Activated CD4-positive, alpha-beta memory T cell treated with anti-CD3 and anti-CD28 coated beads, Interleukin-2, amount 10 ng/mL, durations not matched to agents 7 days and 5 days (primary cell): ENCODE measurements at places on chromosomes 2 and 18. TPM values are rescaled to one million over a fixed set of nuclear protein-coding genes. Genes with fewer than 3 reads are reported as not detected.

GRCh38 chr18:48328473-48329210 lies 80.5 kb downstream of the ZBTB7C start:
- H3K27me3 ChIP-seq: peaks cover 16% of the 10 kb centered on the region
- peaks cover 5% of the 10 kb centered on the region for H3K4me1 ChIP-seq
- no peak overlapping the region for H3K27ac ChIP-seq
- H3K36me3 ChIP-seq: no peaks in the 10 kb centered on the region
- no peak overlapping the region for H3K4me3 ChIP-seq

GRCh38 chr2:162184821-162185450 lies 32.9 kb upstream of the GCG start:
- no peak overlapping the region for H3K4me3 ChIP-seq
- no peak overlapping the region for H3K27ac ChIP-seq
- no peaks in the 10 kb centered on the region for H3K4me1 ChIP-seq
- peaks cover 16% of the 10 kb centered on the region for H3K27me3 ChIP-seq
- H3K36me3 ChIP-seq: no peaks in the 10 kb centered on the region
- DNase-seq: no peak

GRCh38 chr2:19973466-19973865 lies 16.4 kb downstream of the WDR35 start:
- H3K4me1 ChIP-seq: peaks cover 13% of the 10 kb centered on the region
- peaks cover 6% of the 10 kb centered on the region for H3K36me3 ChIP-seq
- H3K27ac ChIP-seq: no peak overlapping the region
- no peaks in the 10 kb centered on the region for H3K27me3 ChIP-seq
- no peak overlapping the region for H3K4me3 ChIP-seq

GRCh38 chr2:11333427-11334183 lies 10.8 kb downstream of the ROCK2 start:
- H3K27ac ChIP-seq: no peak overlapping the region
- peaks cover 2% of the 10 kb centered on the region for H3K4me1 ChIP-seq
- H3K27me3 ChIP-seq: no peaks in the 10 kb centered on the region
- no peak overlapping the region for H3K4me3 ChIP-seq
- peaks cover 4% of the 10 kb centered on the region for H3K36me3 ChIP-seq
- no peak for DNase-seq

DNA sequence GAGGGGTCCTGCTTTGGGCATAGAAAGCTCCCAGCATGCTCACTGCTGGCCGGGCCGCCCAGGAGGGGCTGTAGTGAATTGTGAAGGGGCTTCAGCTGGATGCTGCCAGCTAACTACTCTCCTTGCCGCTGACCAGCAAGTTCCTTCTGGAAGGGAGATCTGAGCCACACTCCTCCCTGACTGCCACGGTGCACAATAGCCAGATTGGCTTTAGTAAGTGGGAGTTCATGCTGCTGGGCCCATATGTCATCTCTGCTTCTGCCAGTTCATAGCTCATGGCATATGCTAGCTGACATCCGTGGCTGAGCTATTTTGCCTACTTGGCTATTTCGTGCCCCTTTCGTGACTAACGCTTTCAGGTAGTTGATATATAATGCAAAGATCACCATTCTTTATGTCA lies 51.6 kb upstream of the ROCK2 start:
- no peaks in the 10 kb centered on the region for H3K36me3 ChIP-seq
- H3K4me1 ChIP-seq: no peaks in the 10 kb centered on the region
- no peaks in the 10 kb centered on the region for H3K27me3 ChIP-seq
- no peak for DNase-seq

DNA sequence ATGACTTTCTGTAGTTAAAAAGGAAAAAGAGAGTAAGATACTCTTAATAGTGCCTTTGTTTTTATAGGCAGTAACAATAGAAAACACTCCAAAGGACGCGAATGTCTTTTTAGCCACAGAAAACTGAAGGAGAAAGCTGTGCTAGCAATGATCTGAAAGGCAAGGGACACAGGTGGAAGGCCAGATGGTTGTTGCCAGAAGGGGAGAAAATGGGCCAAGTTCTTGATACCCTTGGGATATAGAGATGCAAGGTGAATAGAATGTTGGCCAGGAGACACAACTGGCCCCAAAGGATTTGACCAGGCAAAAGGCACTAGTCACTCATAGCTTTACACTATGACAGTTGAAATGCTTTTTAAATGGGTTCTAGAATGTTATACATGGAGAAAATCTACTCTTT lies 180.0 kb downstream of the NRXN1 start:
- no peaks in the 10 kb centered on the region for H3K36me3 ChIP-seq
- H3K4me1 ChIP-seq: no peaks in the 10 kb centered on the region
- H3K4me3 ChIP-seq: no peak overlapping the region
- no peaks in the 10 kb centered on the region for H3K27me3 ChIP-seq
- no peak for DNase-seq
- no peak overlapping the region for H3K27ac ChIP-seq

DNA sequence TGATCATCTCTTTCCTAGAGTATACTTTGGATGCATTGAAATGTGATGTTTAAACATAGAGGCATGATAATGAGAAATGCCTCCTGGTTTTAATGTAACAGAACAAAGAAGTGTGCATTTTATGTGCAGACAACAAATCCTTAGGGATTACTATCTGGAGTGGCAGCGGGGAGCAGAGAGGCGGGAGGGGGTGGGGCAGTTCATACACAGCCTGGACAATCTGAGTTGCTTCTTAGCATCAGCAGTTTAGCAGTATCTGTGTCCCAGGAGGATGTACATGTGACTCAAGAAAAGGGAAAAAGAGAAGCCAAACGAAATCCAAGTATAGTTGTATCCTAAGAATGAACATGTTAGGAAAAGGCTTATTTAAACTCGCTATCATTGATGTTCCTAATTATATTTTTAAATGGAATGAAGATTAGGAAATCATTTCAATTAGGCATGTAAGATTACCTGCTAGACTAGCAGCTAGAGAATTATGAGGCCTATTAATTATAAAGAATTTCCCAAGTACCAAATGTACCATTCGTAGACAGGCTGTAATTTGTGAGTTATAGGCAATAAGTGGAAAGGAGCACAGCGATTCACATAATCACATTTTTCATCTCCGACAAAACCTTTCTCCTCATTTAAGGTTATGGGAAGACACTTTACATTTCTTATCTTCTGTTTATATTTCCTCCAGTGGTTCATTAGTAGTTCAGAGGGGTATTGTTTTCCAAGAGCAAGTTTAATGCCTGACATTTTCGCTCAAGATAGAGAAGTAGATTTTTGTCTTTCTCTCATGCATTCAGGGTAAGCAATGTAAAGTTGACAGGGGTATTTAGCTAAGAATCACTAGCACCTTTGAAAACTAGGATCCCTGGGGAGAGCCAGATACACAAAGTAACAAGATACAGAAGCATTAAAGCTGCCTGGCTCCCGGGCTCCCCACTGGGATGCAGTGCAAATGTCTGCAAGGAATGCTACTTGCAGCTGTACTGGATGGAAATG lies 141.3 kb upstream of the NOSTRIN start:
- H3K4me1 ChIP-seq: peaks cover under 1% of the 10 kb centered on the region
- no peak overlapping the region for H3K27ac ChIP-seq
- DNase-seq: no peak
- H3K27me3 ChIP-seq: no peaks in the 10 kb centered on the region
- H3K4me3 ChIP-seq: no peak overlapping the region
- H3K36me3 ChIP-seq: no peaks in the 10 kb centered on the region

GRCh38 chr2:162233197-162233596 lies 10.0 kb downstream of the FAP start:
- DNase-seq: no peak
- no peak overlapping the region for H3K27ac ChIP-seq
- no peaks in the 10 kb centered on the region for H3K4me1 ChIP-seq
- H3K36me3 ChIP-seq: no peaks in the 10 kb centered on the region
- no peak overlapping the region for H3K4me3 ChIP-seq
- peaks cover 14% of the 10 kb centered on the region for H3K27me3 ChIP-seq

GRCh38 chr18:29874519-29875098 lies 1167.9 kb downstream of the DSC3 start:
- no peaks in the 10 kb centered on the region for H3K27me3 ChIP-seq
- H3K4me3 ChIP-seq: no peak overlapping the region
- no peak for DNase-seq
- no peak overlapping the region for H3K27ac ChIP-seq
- H3K4me1 ChIP-seq: no peaks in the 10 kb centered on the region
- no peaks in the 10 kb centered on the region for H3K36me3 ChIP-seq

DNA sequence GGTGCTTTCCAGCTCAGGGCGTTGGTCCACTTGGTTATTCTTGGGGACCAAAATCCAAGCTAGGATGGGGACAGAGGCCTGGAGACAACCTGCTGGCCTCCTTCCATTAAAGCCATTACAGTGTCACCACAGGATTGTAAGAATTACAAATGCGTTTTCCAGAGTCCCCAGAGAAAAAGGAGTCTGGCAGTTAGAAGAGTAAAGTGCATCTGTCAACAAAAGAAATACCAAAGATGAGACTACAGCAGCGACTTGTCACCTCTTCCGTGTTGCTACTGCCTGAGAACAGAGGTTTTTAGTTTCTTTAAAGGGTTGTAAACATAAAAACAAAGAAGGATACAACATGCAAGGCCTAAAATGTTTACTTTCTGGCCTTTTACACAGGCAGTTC lies 235.7 kb downstream of the AGAP1 start:
- DNase-seq: no peak
- H3K27ac ChIP-seq: no peak overlapping the region
- H3K4me3 ChIP-seq: no peak overlapping the region
- H3K27me3 ChIP-seq: no peaks in the 10 kb centered on the region

- H3K27me3 ChIP-seq: peaks cover 10% of the 10 kb centered on the region
- H3K36me3 ChIP-seq: peaks cover 9% of the 10 kb centered on the region
- DNase-seq: no peak
- H3K4me3 ChIP-seq: no peak overlapping the region
- H3K27ac ChIP-seq: no peak overlapping the region
Measured at GRCh38 chr2:68605939-68606338, 37.4 kb upstream of the PROKR1 start.

DNA sequence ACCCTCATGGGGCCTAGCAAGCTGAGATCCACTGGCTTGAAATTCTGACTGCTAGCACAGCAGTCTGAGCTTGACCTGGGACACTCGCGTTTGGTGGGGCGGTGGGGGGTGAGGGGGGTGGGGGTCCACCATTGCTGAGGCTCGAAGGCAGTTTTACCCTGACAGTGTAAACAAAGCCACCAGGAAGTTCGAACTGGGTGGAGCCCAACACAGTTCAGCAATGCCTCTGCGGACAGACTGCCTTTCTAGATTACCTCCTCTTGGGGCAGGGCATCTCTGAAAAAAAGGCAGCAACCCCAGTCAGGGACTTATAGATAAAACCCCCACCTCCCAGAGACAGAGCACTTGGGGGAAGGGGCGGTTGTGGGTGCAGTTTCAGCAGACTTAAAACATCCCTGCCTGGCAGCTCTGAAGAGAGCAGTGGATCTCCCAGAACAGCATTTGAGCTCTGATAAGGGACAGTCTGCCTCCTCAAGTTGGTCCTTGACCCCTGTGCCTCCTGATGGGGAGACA lies 149.7 kb upstream of the TANK start:
- DNase-seq: no peak
- no peak overlapping the region for H3K4me3 ChIP-seq
- no peaks in the 10 kb centered on the region for H3K4me1 ChIP-seq
- H3K27me3 ChIP-seq: peaks cover 19% of the 10 kb centered on the region
- peaks cover 8% of the 10 kb centered on the region for H3K36me3 ChIP-seq
- no peak overlapping the region for H3K27ac ChIP-seq

- no peaks in the 10 kb centered on the region for H3K4me1 ChIP-seq
- H3K4me3 ChIP-seq: no peak overlapping the region
- DNase-seq: no peak
Measured at GRCh38 chr2:206585335-206585734, 57.0 kb upstream of the FAM237A start.

DNA sequence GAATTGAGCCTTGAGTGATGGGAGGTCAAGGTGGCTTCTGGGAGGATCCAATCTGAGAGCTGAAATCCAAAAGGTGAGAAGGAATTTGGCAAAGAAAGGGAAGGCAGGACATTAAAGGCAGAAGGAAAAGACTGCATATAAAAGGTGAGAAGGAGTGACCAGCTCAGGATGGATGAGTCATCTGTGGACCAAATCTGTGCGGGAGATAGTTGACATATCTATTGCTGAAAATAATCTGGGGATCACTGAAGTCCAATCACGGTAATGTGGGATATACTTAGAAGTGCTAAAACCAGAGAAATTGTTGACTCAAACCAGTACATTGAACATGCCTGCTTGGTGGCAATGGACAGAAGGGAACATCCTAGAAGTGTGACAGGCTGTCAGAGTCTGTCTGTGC lies 8.0 kb upstream of the PTPN4 start:
- H3K27me3 ChIP-seq: peaks cover 11% of the 10 kb centered on the region
- no peak for DNase-seq
- H3K4me3 ChIP-seq: no peak overlapping the region
- H3K4me1 ChIP-seq: peaks cover 4% of the 10 kb centered on the region

GRCh38 chr18:55407774-55408535 lies 180.0 kb downstream of the TCF4 start:
- no peak overlapping the region for H3K27ac ChIP-seq
- H3K4me3 ChIP-seq: no peak overlapping the region
- H3K27me3 ChIP-seq: no peaks in the 10 kb centered on the region
- H3K36me3 ChIP-seq: no peaks in the 10 kb centered on the region
- H3K4me1 ChIP-seq: no peaks in the 10 kb centered on the region
- no peak for DNase-seq

- H3K27ac ChIP-seq: no peak overlapping the region
- H3K4me1 ChIP-seq: no peaks in the 10 kb centered on the region
- peaks cover 11% of the 10 kb centered on the region for H3K27me3 ChIP-seq
- no peak for DNase-seq
- no peaks in the 10 kb centered on the region for H3K36me3 ChIP-seq
- no peak overlapping the region for H3K4me3 ChIP-seq
Measured at GRCh38 chr2:20132990-20133535, 81.6 kb upstream of the LAPTM4A start.

- H3K27me3 ChIP-seq: peaks cover 17% of the 10 kb centered on the region
- H3K4me3 ChIP-seq: no peak overlapping the region
Measured at GRCh38 chr2:234502285-234502918, 5.5 kb upstream of the ARL4C start.

DNA sequence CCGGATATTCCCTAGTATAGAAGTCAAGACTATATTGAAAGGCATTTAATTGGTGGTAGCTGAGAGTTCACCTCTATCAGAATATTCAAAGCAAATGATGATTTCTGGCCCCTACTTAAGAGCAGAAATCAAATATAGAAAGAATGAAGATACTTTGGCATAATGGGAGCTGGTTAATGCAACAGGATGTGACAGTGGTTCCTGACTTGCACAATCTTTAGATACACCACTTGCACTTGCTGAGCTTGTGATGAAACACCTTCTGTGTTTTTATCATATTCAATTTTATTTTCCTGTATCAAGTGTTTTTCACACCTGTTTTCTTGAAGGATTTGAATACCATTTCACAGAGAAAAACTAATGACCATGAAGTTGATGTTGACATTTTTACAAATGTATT lies 124.1 kb upstream of the CDH19 start:
- no peak for DNase-seq
- no peaks in the 10 kb centered on the region for H3K36me3 ChIP-seq
- no peak overlapping the region for H3K4me3 ChIP-seq
- no peak overlapping the region for H3K27ac ChIP-seq
- H3K27me3 ChIP-seq: no peaks in the 10 kb centered on the region

Gene ST8SIA3
- total RNA-seq: not detected

Gene ALPI
- total RNA-seq: not detected

Gene MC5R
- not detected for total RNA-seq

Gene LAPTM4A
- total RNA-seq: 36.7 TPM

Gene C2orf15
- 0.18 TPM for total RNA-seq

Gene GRHL1
- 1.2 TPM for total RNA-seq

Gene FRZB
- not detected for total RNA-seq

Gene ALPP
- not detected for total RNA-seq

Gene C2orf76
- total RNA-seq: 6.9 TPM

Gene SCN3A
- total RNA-seq: not detected

Gene NAT8
- not detected for total RNA-seq

Gene DPY30
- 68.9 TPM for total RNA-seq
